ENCODE measurements at places on chromosomes 1 and 21.

GRCh38 chr1:44808938-44809917 lies 905 bp downstream of the BTBD19 start:
- DNase-seq: peak; percentile 82

GRCh38 chr1:94247138-94248094 lies 10.0 kb upstream of the ARHGAP29 start:
- DNase-seq: peak; percentile 74

DNA sequence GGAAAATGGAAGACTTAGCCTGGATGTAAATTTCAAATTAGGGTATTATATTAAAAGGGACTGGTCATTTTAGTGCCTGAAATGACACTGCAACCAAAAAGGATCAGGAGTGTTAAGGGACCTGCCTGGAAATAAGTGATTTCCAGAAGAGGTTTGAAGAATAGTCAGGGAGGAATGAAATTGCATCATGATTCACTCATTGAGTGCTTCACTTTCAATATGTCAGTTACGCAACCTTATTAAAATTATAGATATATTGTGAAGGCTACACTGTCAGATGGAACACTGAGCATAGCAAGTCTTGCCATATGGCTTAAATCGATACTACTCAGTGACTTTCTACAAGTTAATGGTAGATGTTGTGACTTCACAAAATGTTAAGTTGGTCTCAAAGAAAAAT lies 275.2 kb upstream of the DPYD start:
- DNase-seq: peak; percentile 59

DNA sequence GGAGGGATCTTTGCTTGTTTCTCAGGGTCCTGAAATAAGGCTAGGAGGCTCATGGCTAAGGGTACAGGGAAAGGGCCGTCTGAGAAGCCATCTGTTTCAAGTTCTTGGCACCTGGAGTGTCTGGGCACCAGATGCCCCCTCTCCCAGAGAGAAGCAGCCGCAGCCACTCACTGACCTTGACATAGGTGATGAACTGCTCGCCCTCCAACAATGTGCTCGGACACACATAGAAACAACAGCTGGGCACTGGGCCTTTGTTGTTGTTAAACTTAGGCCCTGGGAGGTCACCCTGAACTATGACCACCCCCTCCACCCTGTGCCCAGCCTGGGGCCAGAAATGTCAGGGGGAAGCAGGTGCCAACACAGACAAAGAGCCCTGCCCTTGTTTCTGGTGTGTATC lies 9.2 kb upstream of the TNNI1 start:
- DNase-seq: no peak

DNA sequence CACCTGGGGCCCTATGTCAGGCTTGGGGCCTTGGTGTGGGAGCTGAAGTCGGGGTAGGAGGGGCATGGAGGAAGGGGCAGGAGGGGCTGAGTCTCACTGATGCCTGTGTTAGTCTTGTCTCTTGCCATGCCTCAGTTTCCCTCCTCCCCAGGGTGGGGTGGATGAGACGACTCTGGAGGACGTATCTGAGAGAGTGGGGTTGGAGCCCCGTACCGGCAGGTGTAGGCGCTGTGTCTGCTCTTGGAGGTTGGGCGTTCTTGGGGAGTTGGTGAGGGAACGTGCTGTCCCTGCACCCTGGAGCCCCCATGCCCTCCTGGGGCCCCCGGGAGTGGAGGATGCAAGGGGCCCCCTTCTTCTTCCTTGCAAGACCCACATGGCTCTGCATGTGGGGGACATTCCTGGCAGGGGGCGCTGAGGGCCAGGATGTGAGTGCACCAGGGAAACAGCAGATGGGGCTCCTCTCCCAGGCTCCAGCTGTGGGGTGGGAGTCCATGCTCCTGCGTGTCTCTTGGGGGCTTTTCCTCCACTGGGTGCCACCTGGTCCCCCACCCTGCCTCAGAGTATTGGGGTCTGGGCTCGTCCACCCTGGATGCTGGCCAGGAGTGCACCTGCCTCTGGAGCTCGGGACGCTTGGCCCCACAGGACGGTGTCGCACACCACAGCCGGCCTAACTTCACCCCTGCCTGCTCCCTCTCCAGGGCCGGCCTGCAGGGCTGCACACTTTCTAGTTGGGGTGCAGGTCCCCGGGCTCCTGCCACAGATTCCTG lies 1.4 kb upstream of the TNFRSF14 start:
- no peak for DNase-seq

DNA sequence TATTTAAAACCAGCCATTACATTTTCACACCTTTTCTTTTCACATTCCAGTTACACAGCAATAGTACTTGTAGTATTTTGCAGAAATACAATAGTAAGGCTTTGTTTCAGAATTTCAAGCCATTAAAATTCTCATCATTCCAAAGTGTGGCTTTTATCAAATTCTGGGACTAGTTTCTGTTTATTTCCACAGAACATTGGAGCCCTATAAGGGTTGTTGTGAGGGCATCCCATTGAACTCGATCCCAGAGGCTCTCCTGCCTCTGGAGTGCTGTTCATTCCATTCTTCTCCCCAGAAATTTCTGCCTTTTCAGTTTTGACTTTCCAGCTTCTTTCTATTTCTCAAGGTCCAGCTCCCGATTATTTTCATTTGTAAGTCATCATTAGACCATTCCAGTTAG lies 645.5 kb downstream of the ADGRL2 start:
- DNase-seq: no peak

GRCh38 chr1:91065337-91065736 lies 43.5 kb upstream of the ZNF644 start:
- no peak for DNase-seq

DNA sequence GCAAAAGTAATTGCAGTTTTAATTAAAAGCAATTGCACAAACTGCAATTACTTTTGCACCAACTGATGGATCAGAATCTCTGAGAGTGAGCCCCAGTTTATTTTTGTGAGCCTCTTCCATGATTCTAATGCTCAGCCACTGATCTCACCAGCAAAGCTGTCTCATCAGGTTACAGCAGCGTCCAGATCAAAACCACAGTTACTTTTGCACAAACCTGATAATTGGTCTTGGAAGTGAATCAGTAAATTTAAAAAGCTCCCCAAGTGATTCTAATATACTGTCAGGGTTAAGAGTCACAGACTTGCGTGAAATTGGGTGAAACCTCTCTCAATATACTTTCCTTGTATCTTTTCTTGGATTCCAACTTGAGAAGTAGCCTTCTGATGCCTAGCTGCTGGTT lies 13.5 kb upstream of the CR2 start:
- DNase-seq: no peak

GRCh38 chr1:43801203-43801602 lies 93.9 kb downstream of the ST3GAL3 start:
- no peak for DNase-seq

- peak; percentile 76 for DNase-seq
Measured at GRCh38 chr1:28437264-28437923, 67.9 kb downstream of the PHACTR4 start.

DNA sequence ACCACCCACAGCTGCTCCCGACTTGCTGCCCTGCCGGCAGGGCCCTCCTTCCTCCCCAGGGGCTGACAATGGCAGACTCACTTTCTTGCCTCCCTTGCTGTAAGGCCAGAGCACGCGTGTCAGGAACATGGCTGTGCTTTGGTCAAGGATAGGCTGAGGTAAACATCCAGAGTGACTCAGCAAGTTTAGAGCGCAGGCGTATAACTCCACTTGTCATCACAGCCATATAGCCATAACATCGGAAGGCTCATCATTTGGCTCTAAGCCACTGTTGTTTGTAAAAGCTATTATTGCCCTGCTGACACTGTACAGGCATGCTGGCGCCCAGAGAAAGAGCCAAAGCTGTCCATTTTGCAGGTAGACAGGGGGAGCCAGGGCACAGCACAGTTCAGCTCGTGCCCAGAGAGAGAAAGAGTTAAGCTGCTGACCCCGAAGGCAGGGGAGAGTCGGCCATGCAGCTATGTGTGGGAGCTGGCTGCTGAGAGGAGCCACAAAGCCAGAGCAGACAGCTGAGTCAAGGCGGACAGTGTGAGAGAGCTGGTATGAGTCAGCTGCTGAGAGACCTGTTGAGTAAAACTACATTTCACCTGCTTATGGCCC lies 60.6 kb downstream of the GNG4 start:
- DNase-seq: peak; percentile 82

GRCh38 chr1:115837740-115838421 lies 3.0 kb downstream of the NHLH2 start:
- DNase-seq: no peak
